ENCODE measurements at places on chromosomes 2 and 18.

GRCh38 chr2:119004602-119005001 is 62.6 kb downstream of the MARCO start:
- DNase-seq, result no peak

GRCh38 chr18:11695736-11696135 is 6.7 kb downstream of the GNAL start:
- no peak for DNase-seq

DNA sequence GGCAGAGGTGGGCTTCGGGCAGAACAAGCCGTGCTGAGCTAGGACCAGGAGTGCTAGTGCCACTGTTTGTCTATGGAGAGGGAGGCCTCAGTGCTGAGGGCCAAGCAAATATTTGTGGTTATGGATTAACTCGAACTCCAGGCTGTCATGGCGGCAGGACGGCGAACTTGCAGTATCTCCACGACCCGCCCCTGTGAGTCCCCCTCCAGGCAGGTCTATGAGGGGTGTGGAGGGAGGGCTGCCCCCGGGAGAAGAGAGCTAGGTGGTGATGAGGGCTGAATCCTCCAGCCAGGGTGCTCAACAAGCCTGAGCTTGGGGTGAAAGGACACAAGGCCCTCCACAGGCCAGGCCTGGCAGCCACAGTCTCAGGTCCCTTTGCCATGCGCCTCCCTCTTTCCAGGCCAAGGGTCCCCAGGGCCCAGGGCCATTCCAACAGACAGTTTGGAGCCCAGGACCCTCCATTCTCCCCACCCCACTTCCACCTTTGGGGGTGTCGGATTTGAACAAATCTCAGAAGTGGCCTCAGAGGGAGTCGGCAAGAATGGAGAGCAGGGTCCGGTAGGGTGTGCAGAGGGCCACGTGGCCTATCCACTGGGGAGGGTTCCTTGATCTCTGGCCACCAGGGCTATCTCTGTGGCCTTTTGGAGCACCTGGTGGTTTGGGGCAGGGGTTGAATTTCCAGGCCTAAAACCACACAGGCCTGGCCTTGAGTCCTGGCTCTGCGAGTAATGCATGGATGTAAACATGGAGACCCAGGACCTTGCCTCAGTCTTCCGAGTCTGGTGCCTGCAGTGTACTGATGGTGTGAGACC is at the start of gene PROC:
Gene PROC (plus strand): TSS at position 128 of the 812 bp plus-strand sequence. CDS start 1,516 bp downstream, outside the sequence.
- no peak for DNase-seq

- DNase-seq, result no peak
These were observed 29.9 kb downstream of the IL18R1 start for GRCh38 chr2:102385522-102385921.

- no peak for DNase-seq
These were observed 1485.2 kb upstream of the PIK3C3 start for GRCh38 chr18:40469851-40470250.

- no peak for DNase-seq
These were observed 803.2 kb upstream of the POU3F3 start for GRCh38 chr2:104050656-104051242.

DNA sequence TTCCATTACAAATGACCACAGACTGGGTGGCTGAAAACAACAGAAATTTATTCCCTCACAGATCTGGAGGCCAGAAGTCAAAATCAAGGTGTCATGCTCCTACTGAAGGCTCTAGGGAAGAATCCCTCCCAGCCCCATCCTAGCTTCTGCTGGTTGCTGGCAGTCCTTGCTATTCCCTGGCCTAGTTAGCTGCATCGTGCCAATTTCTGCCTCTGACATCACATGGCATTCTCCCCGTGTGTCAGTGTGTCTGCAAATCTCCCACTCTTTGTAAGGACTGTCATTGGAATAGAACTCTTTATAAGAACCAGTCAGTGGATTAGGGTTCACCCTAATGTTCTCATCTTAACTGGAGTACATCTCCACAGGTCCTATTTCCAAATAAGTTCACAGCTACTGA is 30.5 kb upstream of the NCKAP5 start:
- DNase-seq, result no peak

GRCh38 chr2:207772081-207772843 is 2.6 kb upstream of the FZD5 start:
- DNase-seq, result peak; percentile 51

DNA sequence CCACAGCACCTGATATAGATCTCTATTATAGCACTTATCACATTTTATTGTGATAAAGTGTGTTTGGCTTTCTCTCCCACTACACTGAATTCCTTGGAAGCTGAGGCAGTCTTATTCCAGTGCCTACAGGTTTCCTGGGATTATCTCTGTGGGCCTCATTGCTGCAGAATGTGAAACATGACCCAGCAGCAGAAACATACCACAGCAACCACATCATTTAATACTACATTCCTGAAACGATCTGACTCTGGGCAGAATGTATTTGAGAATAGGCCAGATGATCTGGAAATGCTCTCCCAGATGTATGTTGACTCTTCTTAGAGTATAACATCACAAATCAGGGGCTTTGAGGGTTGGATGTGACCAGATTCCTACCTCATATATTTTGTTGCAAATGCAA is 323.5 kb upstream of the TANK start:
- DNase-seq, result no peak

- DNase-seq, result no peak
These were observed 23.7 kb downstream of the INPP1 start for GRCh38 chr2:190367091-190367490.

DNA sequence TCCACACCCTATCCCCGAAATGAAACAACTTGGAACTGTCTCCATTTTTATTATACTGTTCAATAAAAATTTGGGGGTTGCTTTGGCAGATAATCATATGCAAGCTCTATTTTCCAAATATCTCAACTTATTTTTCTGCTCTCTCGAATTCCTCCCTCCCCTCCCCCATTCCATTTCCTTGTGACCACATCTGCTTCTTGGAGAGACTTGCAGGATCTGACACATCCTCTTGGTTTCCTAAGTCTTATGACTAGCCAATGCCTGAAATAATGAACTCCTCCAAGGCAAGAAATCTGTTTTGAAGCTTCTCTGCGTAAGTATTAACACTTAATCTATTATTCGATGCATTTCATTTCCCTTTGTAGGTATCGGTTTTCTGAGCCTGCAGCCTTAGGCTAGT is 16.1 kb downstream of the TGIF1 start:
- DNase-seq, result no peak

- no peak for DNase-seq
These were observed 117.2 kb downstream of the CCDC102B start for GRCh38 chr18:68915061-68915460.

GRCh38 chr18:9066817-9067306 is 35.6 kb upstream of the NDUFV2 start:
- DNase-seq, result no peak

DNA sequence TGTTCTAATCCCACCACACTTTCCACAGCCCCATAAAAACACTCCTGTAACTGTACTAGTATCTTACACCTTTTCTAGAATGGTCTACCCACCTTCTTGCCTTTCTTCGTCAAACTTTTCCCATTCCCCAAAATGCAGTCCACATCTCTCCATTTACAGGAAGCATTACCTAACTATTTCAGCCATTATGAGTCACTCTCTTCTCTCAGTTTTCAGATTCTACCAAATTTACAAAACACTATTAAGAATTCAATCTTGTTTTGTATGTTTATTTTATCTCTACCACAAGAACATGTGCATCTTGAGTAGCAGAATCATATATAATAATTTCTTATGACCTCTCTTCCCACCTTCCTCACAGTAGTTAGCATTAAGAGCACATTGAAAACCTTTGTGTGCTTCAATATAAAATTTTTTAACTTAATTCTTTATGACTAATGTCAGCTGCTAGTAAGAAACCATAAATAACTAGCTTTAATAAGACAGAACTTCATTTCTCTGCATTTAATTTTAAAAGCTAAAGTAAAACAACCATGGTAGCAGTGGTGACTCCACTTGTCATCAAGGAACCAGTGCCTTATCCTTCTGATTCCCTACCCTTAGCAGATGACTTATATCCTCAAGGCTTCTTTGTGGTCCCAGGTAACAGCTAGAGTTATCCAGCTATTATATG is 56.6 kb upstream of the MAP2 start:
- no peak for DNase-seq

- no peak for DNase-seq
These were observed 75.3 kb downstream of the VSNL1 start for GRCh38 chr2:17615728-17616351.

- DNase-seq, result no peak
These were observed 3.5 kb downstream of the CAPN10 start for GRCh38 chr2:240589850-240590525.

GRCh38 chr2:37581433-37581832 is 90.0 kb downstream of the CDC42EP3 start:
- no peak for DNase-seq

DNA sequence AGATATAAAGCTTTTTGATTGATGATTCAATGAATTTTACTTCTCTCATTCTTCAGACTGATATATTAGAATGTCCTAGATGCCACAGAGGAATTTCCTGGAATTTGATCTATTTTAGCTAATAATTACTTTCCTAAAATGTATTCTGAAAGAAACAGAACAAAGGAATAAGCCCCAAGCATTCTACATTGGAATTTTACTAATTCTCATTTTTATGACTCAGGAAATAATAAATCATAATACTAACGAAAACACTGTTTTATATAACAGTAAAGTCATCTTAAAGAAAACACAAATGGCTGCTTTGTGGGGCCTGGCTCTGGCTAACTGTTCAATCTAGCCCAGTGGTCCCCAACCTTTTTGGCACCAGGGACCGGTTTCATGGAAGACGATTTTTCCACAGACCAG is 68.6 kb upstream of the LPIN2 start:
- DNase-seq, result no peak

DNA sequence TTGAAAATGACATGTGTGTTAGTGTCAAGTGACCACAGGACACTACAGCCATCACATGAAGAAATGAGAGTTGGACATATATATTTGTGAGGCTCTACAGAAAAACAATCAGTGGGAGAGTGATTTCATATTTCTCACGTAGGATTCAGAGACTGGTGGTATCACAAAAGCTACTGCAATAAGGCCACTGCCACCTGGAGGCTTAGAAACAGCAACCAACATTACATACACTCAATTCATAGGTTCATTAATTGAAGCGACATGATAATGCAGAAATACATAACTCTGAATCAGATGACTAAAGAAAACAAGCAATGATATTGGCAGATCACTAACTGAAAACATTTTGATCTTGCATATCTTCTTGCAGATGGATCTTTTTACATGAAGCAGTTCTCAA is 248.1 kb upstream of the KLHL14 start:
- no peak for DNase-seq

GRCh38 chr2:17584689-17585088 is 44.2 kb downstream of the VSNL1 start:
- DNase-seq, result no peak

DNA sequence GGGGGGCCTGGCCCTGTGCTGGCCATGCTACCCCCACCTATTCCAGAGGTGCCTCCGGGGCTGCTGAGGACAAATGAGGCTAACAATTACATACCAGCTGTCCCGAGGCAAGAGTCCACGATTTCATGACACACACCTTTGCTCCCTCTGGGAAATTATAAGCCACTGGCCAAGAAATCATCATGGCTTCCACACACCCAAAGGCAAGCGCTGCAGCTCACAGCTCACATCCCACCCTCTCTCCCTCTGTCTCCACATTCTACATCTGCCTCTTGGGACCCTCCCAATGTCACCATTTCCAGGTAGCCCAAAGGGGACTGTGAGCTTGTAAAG is 134.4 kb downstream of the HDAC4 start:
- DNase-seq, result no peak

DNA sequence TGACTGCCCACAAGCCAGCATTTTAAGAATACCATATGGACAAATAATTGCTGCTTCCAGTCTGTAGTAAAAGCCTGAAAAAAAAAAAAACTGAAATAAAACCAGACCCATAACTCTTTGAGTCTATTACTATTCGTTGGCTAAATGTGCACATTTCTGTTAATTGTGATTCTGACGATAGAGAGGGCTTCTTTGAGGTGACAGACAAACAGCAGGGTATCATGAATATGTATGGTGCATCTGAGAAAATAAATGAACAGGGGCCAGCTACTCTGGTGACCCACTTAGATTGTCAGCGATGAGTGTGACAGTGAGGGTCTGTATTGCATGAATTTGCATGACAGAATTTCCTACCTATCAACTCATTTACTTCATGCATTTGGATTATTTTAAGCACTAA is 427.8 kb upstream of the SOX11 start:
- no peak for DNase-seq

DNA sequence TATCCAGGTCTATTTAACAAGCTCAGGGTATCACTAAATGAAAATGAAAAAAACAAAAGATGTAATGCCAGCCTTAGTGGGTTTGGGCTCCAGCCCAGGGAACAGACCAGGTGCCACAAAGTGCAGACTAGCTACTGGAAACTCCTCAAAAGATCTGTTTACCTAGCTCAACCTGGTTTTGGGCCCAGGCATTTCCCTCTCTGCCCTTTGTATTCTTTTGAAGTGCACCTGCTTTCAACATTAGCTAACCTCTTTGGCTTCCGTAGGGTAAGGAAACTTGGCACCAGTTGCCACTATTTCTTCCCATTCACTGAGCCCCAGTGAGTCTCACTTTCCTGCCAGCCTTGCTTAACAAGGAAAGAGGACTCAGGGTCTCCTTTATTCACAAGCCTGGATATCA is 123.6 kb upstream of the CDCA7 start:
- no peak for DNase-seq

DNA sequence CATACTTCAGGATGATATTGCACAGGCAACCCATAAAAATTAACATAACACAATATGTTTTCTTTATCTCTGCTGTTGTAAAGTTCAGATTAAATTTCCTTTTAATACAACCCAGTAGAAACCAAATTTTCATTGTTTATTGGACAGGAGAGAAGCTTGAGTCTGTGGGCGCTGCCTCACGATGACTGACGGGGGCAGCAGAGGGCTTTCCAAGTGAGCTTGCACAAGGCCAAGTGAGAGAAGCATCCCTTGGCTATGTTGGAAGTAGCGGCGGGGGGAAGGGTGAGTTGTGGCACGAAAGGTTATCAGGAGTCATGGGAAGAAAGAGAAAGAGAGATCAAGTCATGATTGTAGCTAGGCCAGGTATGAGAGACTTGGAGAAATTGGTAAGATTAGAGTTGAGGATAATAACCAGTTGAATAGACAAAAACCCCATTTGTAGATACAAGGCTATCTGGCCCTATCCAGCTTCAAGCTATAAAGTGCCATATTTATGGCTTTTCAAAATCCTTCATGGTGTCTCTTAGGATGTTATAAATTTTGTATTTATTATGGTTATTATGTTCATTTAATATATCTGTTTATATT is 413.7 kb upstream of the FAM98A start:
- DNase-seq, result no peak

DNA sequence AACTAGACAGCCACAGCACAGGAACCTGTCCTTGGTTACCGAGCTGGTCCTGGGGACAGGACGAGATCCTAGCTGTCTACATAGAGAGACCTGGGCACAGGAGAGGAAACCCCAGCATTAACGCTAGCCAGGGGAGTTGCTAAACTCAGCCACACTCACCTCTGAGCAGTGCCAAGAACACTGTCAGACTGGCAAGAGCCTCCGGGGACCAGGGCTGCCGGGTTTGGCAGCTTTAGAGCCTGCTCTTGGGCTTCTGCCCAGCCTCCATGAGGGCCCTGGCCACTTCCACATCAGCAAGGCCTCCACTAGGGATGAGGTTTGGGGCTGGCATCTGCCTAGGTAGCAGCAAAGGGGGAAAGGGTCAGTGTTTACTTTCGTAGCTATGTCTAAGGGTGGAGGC is 6.7 kb downstream of the TMBIM1 start:
- DNase-seq, result no peak

All from CD4-positive, alpha-beta T cell treated with Interleukin-15 for 1 hour (primary cell).